T-helper 1 cell treated with Interleukin-12 subunit alpha and Interleukin-12 subunit beta and Interleukin-4 antibody, amounts not matched to agents 30 ng/mL and 1 ng/mL, for 36 hours (primary cell): ENCODE measurements at places on chromosomes 16 and 17. TPM values are rescaled to one million over a fixed set of nuclear protein-coding genes. Genes with fewer than 3 reads are reported as not detected.

CACNA1H gene
- 0.24 and 0.25 TPM in 2 replicates for total RNA-seq

SPN gene
- total RNA-seq, result 381 and 388 TPM in 2 replicates

SEPTIN12 gene
- not detected in 2 replicates for total RNA-seq

CCL2 gene
- total RNA-seq, result 0.22 and 0.49 TPM in 2 replicates

MRPS34 gene
- 112 and 118 TPM in 2 replicates for total RNA-seq

CNGB1 gene
- not detected in 2 replicates for total RNA-seq

PTX4 gene
- total RNA-seq, result not detected in 2 replicates

IKZF3 gene
- total RNA-seq, result 36.1 and 37.6 TPM in 2 replicates
